ENCODE measurements at places on chromosomes 7 and 10.
A peak's percentile ranks its signal among the peaks of the same experiment; 100 is the strongest.

DNA sequence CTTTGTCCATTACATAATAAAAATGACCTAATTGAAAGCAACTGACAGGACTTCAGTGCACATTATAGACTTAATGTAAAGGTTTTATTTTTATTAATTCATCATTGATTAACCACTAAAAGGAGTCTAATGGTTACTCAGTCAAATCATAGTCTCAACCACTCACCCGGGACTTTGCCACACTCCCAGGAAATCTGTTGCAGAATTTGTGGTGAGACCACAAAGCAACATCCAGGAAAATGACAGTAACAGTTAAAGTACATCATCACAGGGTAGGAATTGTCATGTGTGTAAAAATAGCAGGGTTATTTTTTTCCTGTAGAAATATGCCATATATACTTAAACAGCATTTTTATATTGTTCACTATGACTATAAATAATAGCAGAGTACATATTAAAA, 6.3 kb upstream of the HGF start:
- DNase-seq: no peak

DNA sequence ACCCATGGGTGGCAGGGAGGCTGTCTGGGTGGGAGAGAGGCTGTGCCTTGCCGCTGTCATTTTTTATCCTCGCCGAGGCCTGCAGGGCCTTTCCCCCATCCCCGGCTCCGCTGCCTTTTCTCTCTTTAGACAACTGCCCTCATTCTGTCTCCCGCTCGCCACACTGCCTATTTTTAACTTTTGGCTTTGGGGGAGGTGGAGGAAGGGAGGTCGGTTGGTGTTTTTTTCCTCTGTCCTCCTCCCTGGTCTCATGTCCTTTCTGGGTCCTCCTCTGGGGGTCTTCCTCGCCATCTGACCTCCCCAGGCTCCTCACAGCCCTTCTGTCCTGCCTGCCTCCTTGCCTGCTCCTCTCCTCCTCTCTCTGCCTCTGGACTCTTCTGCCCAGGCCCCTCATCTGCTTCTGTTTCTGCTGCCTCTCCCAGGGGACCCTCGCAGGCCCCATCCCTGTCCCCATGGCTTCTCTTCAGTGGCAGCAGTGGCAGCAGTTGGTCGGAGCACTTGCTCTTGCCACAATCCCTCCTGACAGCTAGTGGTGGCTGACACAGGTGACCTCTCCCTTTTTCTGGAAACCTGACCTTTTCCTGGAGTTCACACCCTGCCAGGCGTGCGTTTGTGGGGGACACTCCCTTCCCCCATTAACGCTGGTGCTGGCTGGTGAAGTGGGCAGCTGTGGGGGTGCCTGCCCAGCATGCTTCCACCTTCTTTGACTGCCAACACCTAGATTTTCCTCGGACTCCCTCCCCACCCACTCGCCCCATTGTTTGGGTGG, 19.5 kb upstream of the PCBD1 start:
- DNase-seq: no peak

GRCh38 chr7:20834656-20835055, 48.0 kb upstream of the SP8 start:
- no peak for DNase-seq

- peak; percentile 67 for DNase-seq
Observed at GRCh38 chr10:4353964-4354363, 472.0 kb upstream of the AKR1E2 start.

DNA sequence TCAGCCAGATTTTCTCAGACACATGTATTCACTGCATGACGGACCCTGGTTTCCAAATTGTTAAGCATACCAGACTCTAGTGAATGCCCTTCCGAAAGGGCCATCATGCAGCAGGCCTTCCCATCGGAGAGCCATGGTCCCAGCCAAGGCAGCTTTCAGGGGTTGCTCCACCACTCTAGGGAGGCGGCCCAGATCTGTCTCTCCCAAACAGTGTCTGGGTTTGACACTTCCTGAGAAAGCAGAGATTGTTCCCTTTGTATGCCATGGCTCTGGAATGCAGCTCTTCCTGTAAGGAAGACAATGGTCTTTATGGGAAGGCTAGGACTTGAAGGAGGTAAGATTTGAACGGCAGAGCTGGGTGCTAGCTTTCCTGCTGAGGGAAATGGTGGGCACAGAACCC, 178.8 kb upstream of the BMPER start:
- DNase-seq: no peak

- DNase-seq: peak; percentile 18
Observed at GRCh38 chr10:52632591-52632990, 140.0 kb downstream of the MBL2 start.

DNA sequence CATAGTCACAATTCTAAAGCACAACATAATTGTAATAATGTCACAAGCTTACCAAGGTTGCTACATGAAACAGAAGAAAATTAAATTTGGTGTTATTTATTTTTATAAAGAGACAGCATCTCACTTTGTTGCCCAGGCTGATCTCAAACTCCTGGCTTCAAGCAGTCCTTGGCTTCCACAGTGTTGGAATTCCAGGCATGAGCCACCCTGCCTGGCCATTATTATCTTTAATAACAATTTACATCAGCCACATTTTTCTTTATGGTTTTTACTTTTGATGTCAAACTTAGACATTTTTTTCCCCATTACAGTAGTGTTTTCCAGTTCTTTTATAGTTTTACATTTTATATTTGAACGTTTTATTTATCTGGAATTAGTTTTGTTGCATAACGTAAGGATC, 46.7 kb downstream of the BMPR1A start:
- DNase-seq: no peak

DNA sequence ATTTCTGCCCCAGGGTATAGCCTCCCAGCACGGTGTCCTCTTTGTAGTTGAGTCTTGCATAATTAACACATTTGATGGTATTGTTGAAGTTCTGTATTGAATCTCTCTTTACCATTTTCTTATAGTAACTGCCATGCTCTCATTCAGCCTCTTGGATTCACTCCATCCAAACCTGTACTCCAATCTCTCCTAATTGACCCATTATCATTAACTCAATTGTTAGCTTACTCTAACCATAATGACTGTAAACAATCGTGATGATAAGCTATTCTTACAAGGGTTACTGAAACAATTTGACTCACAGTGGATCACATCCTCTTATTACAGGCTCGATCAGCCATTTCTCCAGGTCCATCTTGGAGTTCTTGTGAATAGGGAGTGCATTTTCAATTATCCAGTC, 191.9 kb upstream of the AGK start:
- no peak for DNase-seq

- peak; percentile 95 for DNase-seq
Observed at GRCh38 chr7:151491859-151492258, 27.8 kb downstream of the RHEB start.

DNA sequence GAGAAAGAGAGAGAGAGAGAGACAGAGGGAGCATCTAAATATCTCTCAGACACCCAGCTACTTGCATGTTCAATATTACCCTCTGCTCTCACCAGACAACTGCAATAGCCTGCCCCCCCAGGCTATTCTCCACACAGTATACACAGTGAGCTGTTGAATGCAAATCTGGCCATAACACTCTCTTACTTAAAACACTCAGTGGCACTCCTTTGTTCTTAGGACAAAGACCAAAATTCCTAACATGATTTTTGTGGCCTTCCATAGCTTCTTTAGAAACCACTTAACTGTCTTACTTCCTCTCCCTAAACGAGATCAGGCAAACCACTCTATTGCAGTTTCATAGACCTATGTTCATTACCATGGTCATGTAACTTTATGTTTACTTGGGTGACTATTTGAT, 903.6 kb upstream of the AUTS2 start:
- no peak for DNase-seq

- no peak for DNase-seq
Observed at GRCh38 chr7:119320316-119320715, 952.7 kb upstream of the KCND2 start.

GRCh38 chr7:106545275-106545674, 115.7 kb downstream of the CCDC71L start:
- DNase-seq: no peak

- no peak for DNase-seq
Observed at GRCh38 chr10:43249151-43249961, 17.5 kb downstream of the RASGEF1A start.

GRCh38 chr10:73456187-73456890, 23.0 kb upstream of the MSS51 start:
- DNase-seq: no peak

DNA sequence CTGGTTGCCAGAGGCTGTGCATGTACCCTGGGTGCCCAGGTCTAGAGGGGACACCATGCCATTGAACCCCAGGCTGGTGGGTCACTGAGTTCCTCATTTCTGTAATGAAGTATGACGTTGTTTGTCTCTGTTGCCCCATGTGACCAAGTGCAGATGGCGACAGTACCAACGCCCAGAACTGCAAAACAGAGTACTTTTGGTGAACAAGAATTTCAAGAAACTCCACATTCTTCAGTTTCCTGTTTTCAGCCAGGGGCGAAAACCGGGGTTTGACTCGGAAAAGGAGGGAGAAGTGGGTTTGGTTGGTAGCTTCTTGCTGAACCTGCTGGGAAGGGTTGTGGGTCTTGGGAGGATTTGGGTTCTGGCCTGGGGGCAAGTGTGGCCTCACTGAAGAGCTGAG, 18.2 kb downstream of the CYP17A1 start:
- no peak for DNase-seq

GRCh38 chr10:113480851-113481502, 71.9 kb upstream of the HABP2 start:
- no peak for DNase-seq

DNA sequence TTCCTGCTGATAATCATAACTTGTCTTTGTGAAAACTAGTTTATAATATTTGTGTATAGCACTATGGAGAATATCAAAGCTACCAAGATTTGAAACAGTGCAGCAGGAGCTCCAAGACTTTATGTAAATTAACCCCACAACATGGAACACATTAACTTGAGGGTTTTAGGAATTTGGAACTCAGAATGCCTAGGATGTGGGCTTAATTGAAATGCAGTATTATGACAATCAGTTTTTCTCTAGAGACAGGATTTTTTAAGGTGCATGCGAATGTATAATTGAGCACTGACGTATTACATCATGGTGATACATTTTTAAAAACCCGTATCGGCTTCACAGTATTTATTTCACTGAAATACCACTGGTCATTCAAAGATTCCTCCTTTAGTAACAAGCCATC, 313.1 kb upstream of the DGKB start:
- no peak for DNase-seq

DNA sequence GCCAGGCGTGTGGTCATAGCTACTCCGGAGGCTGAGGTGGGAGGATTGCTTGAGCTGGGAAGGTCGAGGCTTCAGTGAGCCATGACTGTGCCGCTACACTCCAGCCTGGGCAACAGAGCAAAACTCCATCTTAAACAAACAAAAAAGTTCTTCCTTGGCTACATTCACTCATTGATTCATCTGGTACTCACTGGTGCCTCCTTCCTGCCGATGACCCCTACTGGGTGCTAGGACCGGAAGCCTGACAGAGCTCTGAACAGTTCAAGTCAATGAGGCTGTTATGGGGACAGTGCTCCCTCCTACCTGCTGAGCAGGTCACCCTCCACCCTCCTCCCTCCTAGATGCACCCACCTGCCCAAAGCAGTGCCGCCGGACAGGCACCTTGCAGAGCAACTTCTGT, 4.9 kb downstream of the PCOLCE start:
- no peak for DNase-seq

DNA sequence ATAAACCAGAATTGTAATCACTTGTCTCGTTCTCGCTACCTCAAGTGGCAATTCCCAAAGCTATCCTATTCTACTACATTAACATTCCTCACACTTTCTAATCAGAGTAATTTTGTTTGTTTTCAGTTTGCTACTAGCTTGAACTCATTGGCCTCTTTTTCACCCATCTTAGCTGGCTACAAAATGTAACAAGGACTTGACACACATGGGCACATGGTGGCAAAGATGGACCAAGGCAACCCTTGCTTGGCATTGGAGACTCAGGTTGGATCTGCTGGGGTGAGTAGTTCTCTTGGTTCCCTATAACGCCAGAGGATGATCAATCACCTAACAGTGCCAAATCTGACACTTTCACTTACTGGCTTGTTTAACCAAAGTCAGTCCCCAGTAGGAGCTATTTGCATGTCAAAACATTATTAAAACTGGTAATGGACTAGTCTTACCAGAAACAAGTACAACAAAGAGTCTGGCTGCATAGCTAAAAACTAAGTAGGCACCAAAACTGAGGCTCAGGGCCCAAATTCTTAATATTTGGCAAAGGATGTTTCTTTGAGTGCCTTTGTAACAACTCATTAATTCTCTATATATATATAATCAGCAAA, 1.9 kb downstream of the USP6NL start:
- no peak for DNase-seq

DNA sequence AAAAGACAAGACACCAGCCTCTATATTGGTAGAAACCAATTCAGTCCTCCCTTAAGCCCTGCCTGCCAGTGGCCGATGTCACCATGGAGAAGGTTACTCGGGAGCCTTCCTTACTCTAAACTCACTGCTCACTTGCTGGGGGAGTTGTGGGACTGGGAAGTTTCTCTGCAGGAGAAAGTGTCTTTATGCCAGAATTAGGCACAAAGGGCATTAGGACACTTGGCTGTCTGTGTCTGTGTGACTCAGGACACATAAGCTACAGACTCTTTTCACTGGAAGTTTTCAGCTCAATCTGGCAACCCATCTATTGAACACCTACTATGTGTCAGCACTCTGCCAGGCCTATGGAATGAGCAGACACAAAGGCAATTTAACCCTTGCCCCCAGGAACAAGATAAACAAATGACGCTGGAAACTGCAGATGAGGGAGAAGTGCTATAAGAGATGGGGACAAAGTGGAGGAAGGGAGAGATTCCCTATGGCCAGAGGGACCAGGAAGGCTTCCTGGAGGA, 49.5 kb upstream of the CACUL1 start:
- DNase-seq: no peak

- DNase-seq: no peak
Observed at GRCh38 chr7:12369756-12370155, 33.9 kb downstream of the VWDE start.

- no peak for DNase-seq
Observed at GRCh38 chr7:112882511-112882910, 92.3 kb upstream of the TMEM168 start.

- no peak for DNase-seq
Observed at GRCh38 chr10:49621561-49621960, 7.7 kb downstream of the CHAT start.

DNA sequence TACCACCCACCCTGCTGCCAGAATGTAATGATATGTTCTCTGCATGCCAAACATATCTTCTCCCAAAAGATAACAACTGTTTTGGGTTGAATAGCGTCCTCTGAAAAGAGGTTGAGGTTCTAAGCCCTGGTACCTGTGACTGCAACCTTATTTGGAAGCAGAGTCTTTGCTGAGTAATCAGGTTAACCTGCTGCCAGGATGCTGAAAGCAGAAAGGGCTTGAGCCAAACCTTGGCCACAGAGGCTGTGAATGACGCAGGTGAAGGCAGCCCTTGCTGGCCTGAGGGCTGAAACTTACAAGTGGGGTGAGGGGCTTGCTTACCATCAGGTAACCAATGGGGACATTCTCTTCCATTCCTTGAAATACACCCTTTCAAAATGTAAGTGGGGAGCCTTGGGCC, 151.8 kb upstream of the RHEB start:
- no peak for DNase-seq

Data from LoVo (cell line).